Endodermal cell (in vitro differentiated cells): ENCODE measurements at places on chromosomes 3 and 15.
A peak's percentile ranks its signal among the peaks of the same experiment; 100 is the strongest.

DNA sequence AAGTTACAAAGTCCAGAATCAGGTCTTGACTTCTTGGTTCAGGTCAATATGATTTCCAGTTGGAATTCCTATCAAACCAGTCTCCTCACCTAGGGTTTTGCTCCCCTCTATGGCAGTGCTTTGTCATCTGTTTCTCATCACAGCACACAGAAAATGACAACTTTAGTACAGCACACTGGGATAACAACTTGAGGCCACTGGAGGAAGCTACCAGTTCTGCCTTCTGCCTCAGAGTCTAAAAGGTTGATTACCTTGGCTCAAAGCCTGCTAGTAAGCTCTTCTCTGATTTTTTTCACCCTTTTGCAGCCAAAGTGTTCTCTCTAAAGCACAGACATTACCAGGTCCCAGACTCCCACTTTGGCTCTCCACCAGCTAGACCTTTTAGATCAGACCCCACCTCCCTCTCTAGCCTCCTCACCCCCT is 24.8 kb upstream of the TRIM59 start:
- DNase-seq: no peak

DNA sequence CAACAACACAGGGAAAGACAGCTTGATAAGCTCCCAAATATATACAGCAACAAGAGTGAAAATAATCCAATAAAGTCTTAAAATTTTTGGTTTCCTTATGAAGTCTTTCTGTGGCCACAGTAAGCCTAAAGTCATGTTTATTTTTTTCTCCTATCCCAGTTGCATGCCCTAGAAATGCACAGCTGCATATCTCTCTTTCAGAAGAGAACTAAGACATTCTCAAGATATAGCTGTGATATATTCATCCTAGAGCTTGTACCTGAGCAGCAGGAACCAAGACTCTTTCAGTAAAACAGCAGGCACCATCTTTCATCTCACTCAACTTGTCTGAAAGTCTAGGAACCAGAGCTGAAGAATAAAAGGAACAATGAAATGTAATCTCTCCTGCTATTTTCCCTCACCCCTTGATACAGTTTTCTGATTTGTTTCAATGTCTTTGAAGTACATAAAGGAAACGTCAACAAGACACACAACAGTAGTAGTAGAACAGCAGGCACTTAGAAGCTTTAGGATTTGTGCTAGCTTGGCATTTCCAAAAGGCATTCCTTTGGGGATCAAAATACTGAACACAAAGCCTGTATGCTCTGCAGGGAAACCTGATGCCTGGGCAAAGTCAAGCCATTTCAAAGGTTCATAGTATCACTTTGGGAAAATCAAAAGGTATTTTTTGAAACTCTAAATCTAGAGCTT is 536.8 kb downstream of the PYDC2 start:
- no peak for DNase-seq

GRCh38 chr3:108554913-108555571 is 34.2 kb downstream of the CIP2A start:
- no peak for DNase-seq

- DNase-seq: peak; percentile 92
Observed at GRCh38 chr15:66603301-66604179, 37.7 kb upstream of the LCTL start.

- no peak for DNase-seq
Observed at GRCh38 chr3:10413041-10413440, 92.1 kb upstream of the SEC13 start.

DNA sequence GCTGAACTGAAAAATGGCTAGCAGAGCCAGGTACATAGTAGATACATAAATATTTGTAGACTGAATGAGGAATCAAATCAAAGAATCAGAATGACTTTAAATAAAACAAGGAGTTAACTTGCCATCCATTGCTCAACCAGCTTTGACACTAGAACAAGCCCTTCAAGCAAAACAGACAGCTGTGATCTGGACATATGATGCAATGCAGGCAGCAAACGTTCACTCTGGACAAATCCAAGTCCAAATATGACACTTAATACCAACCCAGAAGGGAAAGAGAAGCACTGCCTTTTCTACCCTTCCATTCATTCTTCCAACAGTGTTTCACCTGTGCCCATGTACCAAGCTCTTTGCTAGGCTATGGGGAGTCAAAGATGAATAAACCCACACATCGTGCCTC is 4.5 kb downstream of the THRB start:
- no peak for DNase-seq

DNA sequence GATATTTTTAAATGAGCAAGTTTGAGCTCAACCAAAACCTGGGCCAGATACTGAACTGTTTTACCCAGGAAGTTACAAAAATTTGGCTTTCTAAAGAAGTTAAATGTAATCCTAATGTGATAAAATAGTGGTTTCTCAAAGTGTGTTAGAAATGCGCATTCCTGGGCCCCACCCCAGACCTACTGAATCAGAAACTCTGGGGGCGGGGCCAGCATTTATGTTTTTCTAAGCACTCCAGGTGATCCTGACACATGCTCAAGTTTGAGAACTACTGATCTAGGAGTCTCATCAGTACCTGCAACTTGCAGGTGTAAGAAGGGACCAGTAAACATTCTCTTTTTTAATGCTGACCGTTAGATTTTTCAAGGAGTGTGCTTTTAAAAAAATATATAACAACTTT is 190.6 kb downstream of the VPS13C start:
- DNase-seq: peak; percentile 49

GRCh38 chr3:57683286-57683685 is 9.6 kb downstream of the DENND6A start:
- DNase-seq: no peak

- DNase-seq: peak; percentile 77
Observed at GRCh38 chr3:129934234-129935123, 40.0 kb upstream of the TRH start.

GRCh38 chr3:181711325-181712135 is at the start of gene SOX2:
TSS of gene SOX2 (plus strand) at chr3:181711925. CDS start at chr3:181712361, 436 bp downstream.
- DNase-seq: peak; percentile 96

DNA sequence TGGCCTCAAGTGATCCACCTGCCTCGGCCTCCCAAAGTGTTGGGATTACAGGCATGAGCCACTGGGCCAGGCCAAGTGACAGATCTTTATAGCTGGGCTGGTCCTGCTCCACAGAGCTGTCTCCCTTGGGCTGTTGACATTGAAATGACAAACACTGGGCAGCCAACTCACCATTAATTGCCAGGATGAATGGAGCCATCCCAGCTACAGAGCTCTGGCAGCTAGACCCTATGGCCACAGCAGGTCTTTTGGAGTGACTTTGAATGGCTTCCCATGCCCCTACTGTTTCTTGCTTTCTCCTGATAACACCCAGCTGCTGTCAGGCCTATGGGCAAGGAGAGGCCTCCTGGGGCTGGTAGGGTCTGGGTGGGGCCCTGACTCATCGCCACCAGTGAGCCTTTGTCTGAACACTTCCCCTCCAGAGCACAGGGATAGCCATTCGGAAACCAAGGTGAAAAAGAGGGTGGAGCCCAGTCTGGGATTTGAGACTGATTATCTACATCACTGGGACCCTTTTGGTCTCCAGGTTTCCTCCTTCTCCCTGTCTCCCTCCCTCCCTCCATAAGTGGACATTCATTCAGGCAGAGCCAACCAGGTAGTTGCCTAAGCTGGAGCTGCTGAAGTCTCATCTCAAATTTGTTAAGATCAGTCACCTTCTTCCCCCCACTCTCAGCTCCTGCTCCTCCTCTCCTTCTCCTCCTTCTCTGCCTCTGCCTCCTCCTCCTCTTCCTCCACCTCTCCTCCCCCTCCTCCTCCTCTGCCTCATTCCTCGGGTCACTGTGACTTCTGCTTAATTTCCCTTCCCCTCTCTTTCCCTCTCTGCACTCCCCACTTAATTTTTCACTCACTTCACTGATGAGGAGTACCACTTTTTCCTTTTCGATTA is 34.0 kb downstream of the BHLHE40 start:
- peak; percentile 91 for DNase-seq

- no peak for DNase-seq
Observed at GRCh38 chr3:167887096-167887495, 151.6 kb downstream of the SERPINI1 start.

DNA sequence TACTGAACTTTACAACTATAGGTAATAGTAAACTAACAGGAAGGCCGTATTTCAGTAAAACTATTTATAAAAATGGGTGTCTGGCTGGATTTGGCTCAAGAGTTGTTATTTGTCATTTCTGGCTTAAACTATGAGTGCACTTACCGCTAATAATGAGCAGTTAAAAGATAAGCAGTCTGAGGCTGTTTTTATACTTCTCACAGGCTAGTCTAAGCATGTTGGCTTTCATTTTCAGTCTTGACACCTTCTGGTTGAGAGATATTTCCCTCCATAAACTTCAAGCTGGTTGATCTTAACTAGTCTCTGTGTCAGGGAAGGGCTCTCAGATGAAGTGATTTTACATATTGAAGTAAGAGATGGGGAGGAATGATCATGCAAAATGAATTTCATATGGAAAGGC is 96.1 kb downstream of the RSRC1 start:
- DNase-seq: no peak

DNA sequence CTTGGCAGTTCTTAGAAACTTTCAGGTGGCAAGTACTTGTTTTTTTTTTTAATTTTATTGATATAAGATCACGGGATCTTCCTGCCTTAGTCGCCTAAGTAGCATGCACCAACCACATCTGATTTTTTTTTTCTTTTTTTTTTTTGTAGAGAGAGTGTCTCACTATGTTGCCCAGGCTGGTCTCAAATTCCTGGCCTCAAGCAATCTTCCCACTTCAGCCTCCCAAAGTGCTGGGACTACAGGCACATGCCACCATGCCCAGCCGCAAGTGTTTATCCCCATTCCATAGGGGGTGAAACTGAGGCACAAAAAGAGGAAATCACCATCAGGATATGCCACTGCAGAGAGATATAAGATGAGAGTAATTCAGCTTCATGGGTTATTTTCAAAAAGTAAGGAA is 102.9 kb downstream of the IGF2BP2 start:
- no peak for DNase-seq

GRCh38 chr3:144229953-144230352 is 258.3 kb downstream of the DIPK2A start:
- no peak for DNase-seq

GRCh38 chr3:18228060-18228459 is 197.1 kb downstream of the SATB1 start:
- no peak for DNase-seq

GRCh38 chr3:196967412-196968232 is 1.0 kb downstream of the PIGZ start:
- peak; percentile 47 for DNase-seq

DNA sequence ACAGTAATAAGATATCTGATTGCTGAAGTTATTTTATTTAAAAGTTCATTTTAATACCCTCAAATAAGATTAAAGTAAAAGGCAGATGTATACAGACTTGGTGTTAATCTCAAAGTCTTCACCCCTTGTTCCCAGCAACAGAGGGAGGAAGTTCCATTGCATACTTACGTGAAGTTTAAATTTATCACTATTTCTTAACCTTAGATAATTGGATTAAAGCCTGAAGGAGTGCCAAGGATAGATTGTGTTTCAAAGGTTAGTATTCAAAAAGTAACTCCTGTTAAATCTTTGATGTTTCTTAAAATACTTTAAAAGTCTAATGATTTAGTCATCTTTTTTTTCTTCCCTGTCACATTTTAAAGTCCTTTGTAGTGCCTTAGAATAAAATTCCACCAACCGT is 39.3 kb downstream of the ATP1B3 start:
- no peak for DNase-seq

DNA sequence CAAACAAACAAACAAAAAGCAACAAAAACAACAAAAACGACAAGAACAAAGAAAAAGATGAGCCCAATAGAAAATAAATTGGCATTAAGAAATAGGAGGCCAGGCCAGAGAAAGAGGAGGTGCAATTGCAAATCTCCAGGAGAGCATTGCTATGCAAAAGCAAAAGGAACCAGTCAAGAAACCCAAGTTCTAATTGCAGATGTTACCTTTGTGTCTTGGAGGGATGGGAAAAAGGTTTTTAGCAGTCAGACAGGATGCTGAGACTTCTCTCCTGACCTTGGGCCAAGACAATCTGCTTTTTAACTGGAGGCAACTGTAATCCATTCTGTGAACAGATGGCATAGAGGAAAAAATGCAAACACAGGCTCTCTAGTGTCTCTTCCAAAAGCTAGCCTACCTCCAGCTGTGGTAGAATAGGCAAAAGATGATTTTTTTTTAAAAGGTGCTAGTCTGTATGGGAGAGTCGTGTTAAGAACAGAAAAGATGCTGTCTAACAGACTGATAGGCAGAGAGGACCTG is 56.4 kb downstream of the LSAMP start:
- DNase-seq: no peak

- no peak for DNase-seq
Observed at GRCh38 chr3:43207628-43208085, 78.7 kb upstream of the SNRK start.

DNA sequence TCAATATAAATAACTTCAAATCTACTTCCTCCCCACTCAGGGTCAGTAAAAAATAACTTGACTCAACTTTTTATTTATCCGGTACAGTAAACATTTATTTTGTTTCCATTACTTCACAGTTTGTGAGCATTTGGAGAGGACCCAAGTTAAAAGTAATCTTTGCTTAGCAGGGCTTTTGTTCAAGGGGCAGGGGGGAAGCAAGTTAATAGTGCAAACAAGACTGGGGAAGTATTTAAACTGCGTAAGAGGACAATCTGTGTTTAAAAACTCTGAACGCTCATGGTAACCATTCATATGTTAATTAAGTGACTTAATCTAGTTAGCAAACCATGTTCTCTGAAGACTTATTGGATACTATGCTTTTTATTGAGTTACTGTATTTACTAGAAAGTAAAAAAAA is 346.2 kb downstream of the SLC9A9 start:
- no peak for DNase-seq

- no peak for DNase-seq
Observed at GRCh38 chr3:136914739-136915138, 43.0 kb upstream of the IL20RB start.

- no peak for DNase-seq
Observed at GRCh38 chr3:123404391-123404790, 44.5 kb downstream of the ADCY5 start.

DNA sequence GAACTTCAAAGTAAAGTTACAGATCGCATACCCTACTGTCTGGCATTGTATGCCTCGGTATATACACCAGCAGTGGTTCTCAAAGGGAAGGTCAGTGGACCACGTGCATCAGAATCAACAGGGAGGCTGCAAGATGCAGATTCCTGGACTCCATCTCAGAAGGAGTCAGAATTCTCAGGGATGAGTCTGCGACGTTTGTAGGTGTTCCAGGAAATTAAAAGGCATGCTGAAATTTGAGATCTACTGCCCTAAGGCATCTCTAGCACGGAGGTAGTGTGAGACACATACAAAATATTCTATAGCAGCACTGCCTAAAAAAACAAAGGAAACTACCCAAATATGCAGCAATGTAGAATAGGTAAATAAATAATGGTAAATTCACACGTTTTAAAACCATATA is 136.8 kb upstream of the BNIP2 start:
- DNase-seq: no peak

DNA sequence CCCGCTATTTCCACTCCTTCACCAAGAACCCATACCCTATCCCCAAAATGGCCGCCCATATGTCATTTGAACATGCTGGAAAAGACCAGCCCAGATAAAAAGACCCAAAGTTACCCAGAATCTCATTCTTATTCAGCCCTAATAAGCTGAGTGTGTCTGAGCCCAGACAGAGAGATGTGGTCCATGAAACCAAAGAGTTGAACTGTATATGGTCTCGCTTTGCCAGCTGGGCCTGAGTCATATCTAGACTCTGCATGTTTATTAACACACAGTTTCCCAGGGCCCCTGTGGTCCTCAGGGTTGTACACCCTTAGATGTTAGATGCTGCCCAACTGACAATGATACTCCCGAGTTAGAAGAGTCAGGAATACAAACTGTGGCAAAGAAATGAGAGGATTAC is 201.9 kb upstream of the STRIT1 start:
- DNase-seq: no peak
